ENCODE measurements at places on chromosomes 1 and 21. TPM values are rescaled to one million over a fixed set of nuclear protein-coding genes. Genes with fewer than 3 reads are reported as not detected.

GRCh38 chr1:100178091-100178490 is at the start of gene LRRC39:
LRRC39 (minus strand) TSS chr1:100178256; CDS start chr1:100168516, 9,740 bp downstream.
- DNase-seq: no peak

DNA sequence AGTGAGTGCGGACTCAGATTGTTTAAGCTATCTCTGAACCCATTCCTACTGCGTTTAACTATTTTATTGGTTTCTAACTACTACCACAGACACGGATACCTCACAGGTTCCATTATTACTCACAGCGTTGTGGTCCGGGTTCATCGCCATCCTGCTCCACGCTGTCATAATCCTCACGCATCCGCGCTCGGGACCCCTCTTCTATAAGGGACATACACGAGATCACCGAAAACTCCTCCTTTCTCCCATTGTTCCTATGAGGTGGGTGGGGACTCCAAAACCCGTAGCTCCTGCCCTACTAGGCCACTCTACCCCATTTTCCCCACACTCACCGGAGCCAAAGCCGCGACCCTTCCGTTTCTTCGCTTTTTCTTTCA is 610 bp downstream of the RBM8A start:
- no peak for DNase-seq

- peak; percentile 12 for DNase-seq
Observed at GRCh38 chr1:160739098-160739511, at the start of gene SLAMF7. SLAMF7 (plus strand) TSS chr1:160739247; CDS start chr1:160739302, 55 bp downstream.

GRCh38 chr1:113980110-113980509 is 836 bp downstream of the OLFML3 start:
- peak; percentile 39 for DNase-seq

- DNase-seq: no peak
Observed at GRCh38 chr1:117571496-117571895, 34.4 kb upstream of the TENT5C start.

DNA sequence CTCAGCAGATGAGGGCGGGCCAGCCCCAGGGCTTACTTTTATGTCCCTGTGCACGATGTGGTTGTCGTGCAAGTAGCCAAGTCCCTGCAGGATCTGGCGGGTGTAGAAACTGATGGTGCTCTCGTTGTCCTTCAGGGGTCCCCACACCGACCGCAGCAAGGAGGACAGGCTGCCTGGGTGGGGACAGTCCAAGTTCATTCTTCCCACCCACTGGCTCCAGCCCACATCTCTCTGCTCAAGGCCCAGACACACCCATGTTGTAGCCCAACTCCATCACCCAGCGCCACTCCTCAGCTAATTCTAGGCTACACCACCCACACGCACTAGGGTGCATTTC is 7.0 kb downstream of the MAP3K6 start:
- no peak for DNase-seq

The MYOG gene
- not detected for total RNA-seq
